ENCODE measurements at places on chromosomes 7 and 10.

DNA sequence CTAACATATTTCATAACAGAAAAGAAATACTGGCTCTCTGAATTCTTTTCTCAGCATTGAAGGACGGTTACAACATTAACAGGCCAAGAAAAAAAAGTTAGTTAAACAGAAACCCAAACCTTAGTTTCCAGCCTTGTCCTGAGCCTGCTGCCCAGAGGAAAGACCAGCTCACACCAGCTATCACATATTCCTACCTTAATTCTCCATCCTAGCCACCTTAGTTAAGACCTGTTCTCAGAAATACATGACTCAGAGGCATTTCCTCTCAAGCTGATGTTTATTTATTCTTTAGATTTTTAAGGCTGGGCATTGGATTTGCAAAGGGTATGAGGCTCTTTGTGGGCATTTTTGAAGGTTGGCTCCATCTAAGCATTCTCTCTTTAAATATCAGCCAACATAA, 34.3 kb upstream of the ADAM12 start:
- DNase-seq = no peak

- no peak for DNase-seq
Measured at GRCh38 chr7:50308203-50308531, 3.7 kb downstream of the IKZF1 start.

DNA sequence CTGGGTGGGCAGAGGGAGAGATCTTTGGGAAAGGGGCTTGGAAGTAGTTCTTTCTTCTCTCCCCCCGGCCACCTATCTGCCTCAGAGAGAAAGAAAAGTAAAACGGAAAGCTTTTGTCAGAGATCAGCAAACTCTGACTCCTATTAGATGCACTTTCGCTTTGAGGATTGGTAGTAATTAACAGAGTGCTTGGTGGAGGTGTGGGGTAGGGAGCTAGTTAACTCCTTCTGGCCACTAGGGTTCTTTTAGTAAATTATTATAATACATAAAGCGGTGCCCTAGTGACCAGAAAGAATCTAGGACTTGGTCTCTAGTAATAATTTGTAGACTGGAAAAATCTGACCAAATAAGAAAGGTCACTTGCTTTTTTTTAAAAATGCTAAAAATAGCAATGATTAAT, 54.6 kb downstream of the CPVL start:
- no peak for DNase-seq

DNA sequence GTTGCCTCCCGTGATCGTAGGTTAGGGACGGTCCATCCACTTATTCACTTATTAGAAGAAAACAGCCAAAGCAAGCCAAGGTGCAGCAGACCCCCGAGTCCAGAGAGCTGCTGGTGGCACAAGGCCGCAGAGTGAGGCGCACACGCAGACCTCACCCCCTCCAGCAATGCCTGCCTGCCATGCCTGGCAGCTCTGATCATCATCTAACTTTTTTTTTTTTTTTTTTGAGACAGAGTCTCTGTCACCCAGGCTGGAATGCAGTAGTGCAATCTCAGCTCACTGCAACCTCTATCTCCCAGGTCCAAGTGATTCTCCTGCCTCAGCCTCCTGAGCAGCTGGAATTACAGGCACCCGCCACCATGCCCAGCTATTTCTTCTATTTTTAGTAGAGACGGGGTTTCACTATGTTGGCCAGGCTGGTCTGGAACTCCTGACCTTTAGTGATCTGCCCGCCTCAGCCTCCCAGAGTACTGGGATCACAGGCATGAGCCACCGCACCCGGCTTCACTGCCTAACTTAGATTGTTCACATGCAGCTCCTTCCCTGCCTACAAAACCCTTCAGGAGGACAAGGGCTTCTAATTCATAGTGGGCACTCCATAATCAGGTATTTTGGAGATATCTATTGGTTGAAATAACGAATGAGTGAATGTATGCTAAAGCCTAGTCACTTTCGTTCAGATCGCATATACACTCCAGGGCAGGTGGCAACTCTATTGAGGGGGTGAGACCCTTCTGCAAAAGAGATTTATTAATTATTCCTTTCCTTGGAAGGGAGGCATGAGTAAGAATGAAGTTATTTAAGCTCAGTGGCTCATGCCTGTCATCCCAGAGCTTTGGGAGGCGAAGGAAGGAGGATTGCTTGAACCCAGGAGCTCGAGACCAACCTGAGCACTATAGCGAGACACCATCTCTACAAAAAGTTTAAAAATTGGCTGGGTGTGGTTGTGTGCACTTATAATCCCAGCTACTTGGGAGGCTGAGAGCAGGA, 15.9 kb downstream of the TRIM56 start:
- DNase-seq = no peak

DNA sequence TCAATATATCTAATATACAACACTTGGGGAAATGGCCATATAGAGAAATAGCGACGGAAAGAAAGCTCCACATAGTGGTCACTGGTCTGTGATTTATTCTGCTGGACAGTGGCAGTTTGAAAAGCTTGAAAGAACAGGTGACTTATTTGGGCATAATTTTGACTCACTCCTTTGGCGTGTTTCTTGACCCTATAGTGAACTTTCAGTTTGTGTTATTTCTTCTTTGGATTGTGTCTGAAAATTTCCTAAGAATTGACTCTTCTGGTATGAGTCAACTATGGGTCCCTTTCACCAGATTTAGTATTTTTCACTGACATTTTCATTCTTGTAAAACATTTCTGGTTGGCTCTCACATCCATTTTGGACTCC, 25.8 kb upstream of the IMMP2L start:
- DNase-seq = no peak

GRCh38 chr7:25716421-25716820, 435.6 kb upstream of the NFE2L3 start:
- DNase-seq = peak; percentile 69

GRCh38 chr7:12647364-12648219, 39.8 kb upstream of the ARL4A start:
- DNase-seq = peak; percentile 50

DNA sequence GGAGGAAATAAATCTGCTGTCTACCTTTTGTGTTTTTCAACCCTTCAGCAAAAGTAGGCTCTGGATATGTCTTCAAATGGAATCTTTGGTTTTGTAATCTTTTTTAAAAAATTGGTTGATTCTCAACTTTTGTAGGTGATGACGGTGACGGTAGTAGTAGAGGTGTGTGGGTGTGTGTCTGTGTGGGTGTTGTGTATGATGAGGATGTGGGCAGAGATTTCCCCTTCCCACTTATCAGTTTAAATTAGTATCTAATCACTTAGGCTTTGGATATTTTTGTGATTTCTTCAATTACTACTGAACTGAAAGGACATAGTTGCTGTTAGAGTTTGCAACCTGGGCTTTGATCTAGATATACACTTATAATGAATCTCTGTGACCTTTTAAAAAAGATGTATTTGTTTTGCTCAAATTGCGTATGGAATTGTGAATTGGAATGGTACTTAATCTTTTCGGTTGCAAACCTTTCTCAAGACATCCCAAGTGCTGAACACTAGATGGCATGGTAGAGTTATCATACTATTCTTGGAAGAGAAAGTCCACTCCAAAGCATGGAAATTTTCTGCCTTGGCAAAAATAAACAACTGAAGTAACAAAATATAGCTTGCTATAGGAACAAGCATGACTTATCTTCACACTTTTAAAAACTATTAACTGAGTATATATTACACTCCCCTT, 51.9 kb upstream of the A1CF start:
- no peak for DNase-seq

DNA sequence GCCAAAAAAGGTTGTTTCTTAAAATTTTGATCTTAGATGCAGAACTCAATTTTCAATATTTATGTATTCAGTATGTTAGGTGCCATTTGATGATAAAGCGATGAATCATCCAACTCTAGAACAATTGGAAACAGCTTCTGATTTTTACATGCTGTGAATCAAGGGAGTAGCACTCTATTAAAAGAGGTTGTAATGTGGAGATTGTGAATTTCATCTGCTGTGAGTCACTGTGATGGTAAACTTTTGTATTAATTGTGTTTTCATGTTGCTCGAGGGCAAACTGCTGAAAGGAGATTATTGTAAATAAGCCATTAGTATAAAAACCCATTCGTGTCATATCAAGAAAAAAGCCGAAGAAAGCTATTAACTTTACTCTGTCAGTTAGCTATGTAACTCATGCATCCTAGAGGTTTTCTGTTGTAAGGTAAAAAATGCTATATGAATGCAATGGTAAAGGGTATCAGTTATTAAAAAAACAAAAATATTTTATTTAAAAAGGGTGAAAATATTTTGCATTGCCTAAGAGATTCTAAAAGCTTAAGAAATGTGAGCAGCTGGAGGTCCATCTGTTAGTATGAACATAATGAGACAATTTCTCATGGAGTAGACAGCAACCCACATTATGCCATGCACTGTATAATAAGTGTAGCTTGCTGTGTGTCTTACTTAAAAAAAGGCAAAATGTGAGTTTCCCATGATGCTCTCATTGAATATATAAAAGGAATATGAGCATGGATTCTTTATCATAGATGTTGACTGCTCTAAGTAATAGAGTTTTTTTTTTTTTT, 511.0 kb upstream of the PCDH15 start:
- DNase-seq = no peak

DNA sequence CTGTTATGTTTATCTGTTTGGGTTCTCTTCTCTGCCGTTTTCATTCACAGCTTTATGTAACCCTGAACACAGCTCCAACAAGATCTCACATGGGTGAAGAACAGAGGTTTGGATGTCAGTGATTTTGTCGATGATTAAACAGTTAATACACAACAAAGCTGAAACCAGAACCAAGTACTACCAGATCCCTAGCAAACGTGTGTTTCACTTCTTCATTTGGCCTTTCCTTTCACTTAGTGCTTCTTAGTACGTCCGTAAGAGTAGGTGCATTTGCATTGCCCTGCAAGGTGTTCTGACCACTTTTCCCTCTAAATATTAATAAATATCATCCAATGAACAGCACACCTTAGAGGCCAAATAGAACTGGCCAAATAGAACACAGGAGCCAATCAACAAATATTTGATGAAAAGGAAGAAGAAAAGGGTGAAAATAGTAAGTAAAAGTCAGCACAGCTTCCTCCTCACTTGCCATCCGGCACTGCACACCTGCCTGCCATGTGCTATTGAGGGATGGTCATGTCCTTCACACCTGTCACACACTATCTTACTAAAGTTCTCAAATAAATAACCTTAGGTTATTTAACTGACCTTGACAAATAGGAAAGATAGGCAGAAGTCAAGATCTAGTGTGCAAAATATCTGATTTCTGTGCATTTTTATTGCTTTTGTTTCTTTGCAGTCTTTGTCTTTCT, 252.6 kb upstream of the ANKRD30A start:
- DNase-seq = no peak

- DNase-seq = no peak
Measured at GRCh38 chr10:11073410-11073809, 55.7 kb downstream of the CELF2 start.

- DNase-seq = no peak
Measured at GRCh38 chr7:133155146-133155545, 73.3 kb upstream of the CHCHD3 start.

GRCh38 chr10:6024334-6024682, 37.9 kb downstream of the IL2RA start:
- DNase-seq = no peak

GRCh38 chr7:44112231-44112996, 8.3 kb downstream of the AEBP1 start:
- no peak for DNase-seq

DNA sequence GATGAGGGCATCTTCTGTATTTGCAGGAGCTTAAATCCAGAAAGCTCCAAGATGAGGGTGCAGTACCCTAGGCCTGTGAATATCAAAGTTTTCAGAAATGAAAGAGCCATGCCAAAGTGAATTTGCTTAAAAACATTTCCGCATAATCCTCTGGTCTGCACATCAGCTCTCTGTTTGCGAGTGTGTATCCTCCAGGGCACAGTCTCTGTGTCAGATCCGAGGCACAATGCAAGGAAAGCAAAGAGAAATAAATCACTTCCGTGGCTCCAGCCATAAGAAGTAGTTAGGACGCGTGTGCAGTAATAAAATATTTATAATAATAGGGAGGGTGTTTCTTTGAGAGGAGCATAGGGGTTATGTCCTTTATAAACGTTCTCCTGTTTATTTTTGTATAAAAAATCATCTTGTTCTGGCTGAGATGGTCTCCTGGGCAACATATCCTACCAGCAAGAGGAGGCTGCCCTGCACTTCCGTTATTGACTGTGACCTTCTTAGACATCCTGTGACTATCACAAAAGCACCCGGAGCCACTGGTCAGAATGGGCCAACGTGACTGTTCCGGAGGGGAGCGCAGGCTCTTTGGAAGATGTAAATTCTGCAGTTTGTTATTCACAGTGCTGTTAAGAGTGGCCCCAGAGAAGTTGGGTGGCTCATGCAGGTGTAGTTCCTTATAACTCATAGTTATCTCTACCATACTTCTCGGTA, 667.6 kb upstream of the FOXK1 start:
- no peak for DNase-seq

DNA sequence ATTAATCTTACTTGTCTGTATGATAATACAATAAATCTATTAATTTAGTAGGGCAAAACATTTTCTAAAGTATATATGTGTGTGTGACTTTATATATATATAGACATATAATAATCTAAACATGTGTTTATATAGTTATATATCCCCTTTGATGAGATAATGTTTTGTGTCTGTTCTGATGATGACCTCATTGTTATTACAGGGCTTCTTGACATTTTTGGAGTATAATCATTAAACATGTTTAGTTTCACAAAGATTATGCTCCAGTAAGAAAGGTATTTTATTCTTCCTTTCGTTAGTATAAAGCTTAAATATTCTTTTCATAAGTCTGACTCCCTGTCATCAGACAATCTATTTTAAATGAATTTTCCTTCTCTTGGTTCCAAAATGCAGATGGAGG, 62.3 kb upstream of the CABCOCO1 start:
- DNase-seq = no peak

DNA sequence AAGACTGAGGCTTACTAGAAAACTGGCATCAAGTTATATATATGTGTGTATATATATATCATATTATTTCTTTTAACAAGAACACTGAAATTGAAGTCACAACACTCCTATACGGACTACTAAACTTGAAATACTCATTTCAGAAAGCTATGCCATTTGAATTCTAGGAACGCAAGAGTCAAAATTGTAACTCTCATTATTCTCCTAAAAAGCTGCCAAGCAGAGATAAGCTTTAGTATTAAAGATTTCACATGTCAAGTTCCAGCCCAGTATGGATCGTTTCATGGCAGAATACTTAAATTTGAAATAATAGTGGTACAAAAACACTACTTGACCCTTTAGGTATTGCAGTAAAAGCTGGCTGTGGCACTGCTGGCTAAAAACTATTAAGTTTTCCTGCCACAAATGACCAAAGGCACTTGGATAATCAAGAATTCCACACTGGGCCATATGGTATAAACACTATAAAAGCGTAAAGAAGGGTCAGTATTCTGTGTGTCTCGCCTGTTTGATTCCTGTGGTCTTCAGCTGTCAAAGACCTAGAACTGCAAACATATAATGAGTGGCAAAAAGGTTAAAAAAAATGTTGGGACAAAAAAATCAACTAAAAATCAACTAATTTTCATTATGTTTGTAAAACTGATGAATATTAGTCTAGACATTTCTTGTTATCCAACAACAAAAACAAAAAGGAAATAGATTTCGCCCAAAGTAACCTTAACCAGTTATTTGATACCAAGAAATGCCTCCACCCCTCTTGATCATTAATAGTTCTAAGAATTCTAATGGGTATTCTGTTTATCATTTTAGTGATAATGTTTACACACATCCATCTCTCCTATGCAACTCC, 2.4 kb downstream of the CCDC71L start:
- DNase-seq = no peak
